ENCODE measurements at places on chromosomes 4 and X.

DNA sequence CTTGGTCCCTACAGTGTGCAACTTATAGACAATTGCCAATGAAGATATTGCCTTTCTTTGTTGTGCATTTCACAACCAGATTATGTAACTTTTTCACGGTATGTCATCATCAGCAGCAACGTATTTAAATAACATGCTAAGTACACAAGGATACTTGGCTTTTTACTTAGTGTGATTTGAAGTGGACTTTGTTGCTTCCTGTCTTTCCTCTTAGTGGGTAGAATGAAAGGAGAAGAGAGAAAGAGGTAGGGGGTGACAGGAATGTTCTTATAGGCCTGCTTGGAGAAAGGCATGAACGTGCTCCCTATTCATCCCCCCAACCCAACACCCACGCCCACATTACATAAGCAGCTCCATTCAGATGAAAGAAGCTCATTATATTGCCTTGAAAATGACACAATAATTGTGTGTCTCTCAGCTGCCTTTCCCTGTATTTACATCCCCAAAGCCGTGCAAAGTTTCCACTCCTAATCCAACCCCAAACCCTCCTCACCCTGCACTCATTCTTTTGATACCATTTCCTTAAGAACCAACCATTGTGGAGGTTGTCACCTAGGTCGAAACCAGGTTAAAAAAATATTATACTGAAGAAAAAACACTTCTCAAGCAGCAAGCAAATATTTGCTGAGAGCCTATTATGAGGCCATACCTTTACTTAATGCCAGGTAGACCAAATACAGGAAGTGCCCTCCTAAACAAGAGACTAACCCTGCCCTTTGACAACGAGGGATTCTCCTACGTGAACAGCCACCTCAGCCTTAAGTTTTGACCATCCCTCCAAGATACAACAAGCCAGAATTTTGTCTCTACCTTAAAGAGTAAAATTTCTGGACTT lies 25.2 kb upstream of the GK start:
- no peak for DNase-seq

DNA sequence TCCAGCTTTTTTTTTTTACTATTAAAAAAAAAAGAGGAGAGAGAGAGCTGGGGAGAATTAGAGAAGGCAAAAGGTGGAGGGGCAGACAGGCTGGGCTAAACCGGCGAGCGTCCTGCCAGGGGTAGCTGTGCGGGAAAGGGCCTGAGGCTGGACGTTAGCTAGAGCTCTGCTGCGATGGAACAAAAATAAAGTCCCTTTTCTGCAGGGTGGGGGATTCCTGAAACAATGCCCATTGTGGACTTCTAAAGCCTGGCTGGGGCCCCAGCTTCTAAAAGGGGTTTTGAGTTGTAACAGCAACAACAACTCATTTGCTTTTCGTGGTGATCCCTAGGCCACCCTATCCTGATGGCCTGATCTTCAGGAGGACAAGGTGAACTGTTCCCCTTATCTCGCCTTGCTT lies 311.7 kb downstream of the FBXW7 start:
- DNase-seq = no peak

- DNase-seq = no peak
Observed at GRCh38 chr4:169604131-169604900, 8.1 kb downstream of the NEK1 start.

DNA sequence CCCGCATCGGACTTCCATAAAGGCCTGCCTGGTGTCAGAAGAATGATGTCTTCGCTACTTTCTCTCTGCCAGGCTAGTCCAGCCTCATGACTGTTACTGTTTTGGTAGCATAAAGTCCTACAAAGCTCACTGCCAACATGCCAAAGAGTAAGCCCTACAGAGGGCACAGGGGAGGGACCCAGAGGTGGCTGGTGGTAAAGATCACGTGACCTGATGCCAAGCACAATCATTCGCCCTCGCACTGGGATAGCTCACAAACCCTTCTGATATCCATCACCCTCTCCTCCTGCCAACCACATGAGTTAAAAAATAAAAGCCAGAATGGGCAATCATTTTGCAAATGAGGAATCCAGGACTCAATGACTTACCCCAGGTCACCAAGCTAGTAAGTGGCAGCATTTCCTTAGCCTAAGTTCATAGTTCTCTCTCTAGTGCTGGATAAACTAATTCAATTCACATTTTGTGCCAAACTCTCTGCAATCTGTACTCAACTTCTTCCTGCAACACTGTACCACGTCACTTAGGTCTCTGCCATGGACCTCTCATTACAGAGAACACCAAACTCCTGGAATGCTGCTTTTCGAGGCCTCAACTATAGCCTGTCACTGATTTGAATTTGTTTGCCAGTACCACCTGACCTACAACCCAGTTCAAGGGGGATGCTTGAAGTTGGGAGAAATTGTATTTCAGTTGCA lies 178.1 kb downstream of the SH3KBP1 start:
- DNase-seq = no peak

DNA sequence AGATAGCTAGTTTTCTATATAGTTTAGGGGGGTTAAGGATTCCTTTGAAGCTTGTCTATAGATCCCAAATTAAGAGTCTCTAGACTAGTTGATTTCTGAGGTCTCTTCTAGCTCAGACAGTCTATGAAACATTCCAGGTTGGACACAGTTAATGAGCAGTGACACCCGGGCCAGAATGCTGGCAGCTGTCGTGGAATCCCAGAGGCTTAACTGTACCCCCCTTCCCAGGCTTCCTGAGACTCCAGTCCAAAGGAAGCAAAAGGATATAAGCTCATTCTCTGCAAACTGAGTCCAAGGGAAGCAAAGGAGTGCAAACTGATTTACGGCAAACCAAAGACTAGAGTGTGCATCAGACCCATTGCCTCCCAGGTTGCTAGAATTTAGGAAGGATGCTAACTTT lies 62.9 kb downstream of the DCX start:
- DNase-seq = no peak

- DNase-seq = no peak
Observed at GRCh38 chr4:76601791-76602190, 166.8 kb downstream of the SHROOM3 start.

GRCh38 chr4:142777045-142777743 lies 68.9 kb downstream of the INPP4B start:
- no peak for DNase-seq

DNA sequence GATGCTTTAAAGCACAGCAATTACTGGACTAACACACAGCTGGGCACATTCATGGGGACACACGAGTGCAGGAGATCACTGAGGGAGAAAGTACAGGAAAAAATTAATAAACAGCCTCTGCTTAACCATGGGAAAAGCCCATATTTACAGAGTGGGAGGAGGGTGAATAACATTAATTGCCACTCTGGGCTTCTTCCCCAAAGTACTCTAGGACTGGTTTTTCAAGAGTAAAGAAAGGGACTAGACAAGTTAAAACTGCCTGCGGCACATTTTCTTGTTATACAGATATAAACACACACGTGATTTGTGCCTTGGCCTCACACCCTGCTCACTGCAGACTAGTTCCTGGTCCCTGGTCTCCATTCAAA lies 179.7 kb upstream of the TET2 start:
- no peak for DNase-seq

- no peak for DNase-seq
Observed at GRCh38 chr4:41095973-41096372, 118.4 kb downstream of the APBB2 start.

DNA sequence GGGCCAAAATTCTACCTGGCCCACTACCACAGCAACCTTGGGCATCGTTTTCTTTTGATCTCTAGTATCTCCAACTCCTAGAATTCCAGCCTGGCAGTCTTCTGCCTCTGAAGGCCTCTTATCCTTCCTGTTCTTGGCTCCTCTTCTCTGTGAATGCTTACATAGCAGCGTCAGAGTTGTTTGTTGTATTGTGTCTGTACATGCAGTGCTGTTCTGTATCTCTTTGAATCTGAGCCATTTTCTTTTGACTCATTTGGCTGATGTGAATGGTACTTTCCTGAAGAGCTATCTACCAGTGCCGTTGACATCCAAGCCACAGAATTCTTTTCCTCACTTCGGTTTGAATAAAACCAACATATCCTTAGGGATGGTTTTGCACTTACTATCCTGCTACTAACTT lies 79.2 kb downstream of the TMEM164 start:
- no peak for DNase-seq

Data from CD4-positive, alpha-beta T cell treated with Interleukin-17A for 1 hour (primary cell).